ENCODE measurements at places on chromosomes 7 and 10.

- peak; percentile 51 for DNase-seq
Observed at GRCh38 chr10:97713826-97714400, 383 bp downstream of the MARVELD1 start.

DNA sequence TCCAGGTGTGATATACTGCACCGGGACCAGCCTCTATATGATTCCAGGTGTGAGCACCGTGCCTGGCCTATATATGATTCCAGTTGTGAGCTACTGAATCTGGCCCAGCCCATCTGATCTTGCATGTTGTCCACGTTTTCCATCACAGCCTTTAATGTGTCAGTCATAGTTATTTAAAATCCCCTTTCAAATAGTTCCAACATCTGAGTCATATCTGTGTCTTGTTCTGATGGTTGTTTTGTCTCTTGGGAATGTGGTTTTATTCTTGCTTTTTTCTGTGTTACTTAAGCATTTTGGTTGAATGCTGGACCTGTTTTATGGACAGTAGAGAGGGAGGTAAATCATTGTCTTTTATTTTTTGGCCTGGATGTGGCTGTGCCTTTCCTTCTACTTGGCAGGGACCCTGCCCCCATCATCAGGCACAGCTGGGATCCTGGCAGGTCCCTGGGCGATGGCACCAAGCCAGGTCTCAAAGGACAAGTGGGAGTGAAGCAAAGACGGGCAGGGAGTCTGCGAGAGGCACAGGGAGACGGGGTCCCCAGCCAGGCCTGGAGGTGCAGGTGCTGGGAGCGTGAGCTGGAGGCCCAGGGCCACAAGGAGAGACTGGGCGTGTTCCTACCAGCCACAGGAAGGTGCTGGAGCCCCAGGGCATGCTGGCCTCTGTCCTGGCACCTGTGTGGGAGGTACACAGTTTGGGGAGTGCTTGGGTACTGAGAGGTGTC is 94.7 kb downstream of the DYNC2I1 start:
- DNase-seq: no peak

- DNase-seq: no peak
Observed at GRCh38 chr10:61271127-61271780, 181.9 kb downstream of the TMEM26 start.

GRCh38 chr10:74924251-74924963 is 98.0 kb downstream of the KAT6B start:
- no peak for DNase-seq

DNA sequence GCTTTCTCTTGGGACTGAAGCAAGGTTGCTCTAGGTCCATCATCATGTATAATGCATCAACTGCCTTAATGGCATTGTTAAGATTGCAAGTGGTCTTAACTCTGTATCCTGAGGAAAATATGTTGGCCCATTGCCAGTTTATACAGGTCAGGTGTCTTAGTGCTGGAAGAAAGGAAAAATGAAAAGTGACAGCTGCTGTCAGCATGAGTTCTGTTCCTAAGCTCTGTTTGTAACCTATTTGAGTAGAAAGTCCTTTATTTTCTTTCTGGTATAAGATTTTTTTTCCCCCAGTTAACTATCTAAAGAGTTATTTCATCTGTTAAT is 127.2 kb downstream of the SRI start:
- DNase-seq: no peak

DNA sequence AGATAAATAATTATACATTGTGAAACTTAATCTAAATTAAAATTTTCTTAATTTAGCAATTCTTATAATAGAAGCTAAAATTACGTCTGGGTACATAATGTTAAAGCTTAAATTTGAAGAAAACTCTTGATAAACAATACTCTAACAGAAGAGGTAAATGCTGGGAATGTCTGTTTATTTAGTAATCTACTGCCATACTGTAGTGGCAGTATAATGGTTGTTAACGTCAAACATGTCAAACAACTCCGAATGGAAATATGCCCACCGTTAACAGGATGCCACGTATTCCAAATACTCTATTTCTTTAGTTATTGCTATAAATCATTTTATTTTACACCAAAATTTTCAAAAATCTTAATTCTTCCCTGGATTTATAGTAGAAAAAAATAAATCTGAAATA is 40.0 kb upstream of the PTPN12 start:
- DNase-seq: no peak

DNA sequence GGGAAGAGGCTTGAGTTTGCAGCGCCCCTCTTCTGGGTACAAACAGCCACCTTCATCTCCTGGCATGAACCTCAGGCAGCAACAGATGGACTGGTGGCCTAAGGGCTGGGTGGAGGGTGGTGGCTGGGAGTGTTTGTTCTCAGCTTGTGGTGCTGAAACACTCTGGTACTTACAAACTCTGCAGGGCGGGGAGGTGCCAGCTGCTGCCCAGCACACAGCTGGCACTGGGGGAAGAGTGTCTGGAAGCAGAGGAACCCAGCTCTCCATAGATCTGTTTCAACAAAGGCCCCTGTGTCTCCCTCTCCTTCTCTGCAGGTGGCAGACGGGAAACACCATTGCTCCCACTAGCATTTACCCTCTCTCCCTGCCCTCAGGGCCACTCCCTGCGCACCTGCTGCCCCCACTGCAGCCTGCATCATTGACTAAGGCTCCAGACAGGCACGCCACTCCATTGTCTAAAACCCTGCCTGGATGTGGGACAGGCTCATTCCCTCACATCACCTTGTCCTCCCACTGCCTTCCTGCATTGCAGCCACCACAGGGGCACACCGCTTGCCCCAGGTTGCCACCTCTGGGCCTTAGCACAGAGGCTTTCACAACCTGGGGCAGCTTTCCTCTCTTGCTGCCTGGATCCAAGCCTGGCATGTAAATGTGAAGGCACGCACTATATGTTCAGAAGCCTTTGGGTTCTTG is 6.5 kb downstream of the ARHGAP22 start:
- DNase-seq: peak; percentile 54

DNA sequence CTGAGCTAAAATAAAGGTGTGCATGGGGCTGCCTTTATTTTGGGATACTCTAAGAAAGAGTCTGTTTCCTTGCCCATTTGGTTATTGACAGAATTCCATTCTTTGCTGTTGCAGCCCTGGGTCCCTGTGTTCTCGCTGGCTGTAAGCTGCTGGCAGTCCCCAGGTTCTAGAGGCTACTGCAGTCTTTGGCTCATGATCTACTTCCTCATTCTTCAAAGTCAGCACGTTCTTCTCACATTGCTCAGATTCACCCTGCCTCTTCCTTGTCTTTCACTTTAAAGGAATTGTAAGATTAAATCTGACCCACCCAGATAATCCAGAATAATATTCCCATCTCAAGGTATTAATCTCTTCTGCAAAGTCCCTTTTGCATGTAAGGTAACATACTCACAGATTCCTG is 620.3 kb downstream of the CCSER2 start:
- no peak for DNase-seq

- DNase-seq: no peak
Observed at GRCh38 chr10:11533328-11533781, 78.1 kb downstream of the USP6NL start.

DNA sequence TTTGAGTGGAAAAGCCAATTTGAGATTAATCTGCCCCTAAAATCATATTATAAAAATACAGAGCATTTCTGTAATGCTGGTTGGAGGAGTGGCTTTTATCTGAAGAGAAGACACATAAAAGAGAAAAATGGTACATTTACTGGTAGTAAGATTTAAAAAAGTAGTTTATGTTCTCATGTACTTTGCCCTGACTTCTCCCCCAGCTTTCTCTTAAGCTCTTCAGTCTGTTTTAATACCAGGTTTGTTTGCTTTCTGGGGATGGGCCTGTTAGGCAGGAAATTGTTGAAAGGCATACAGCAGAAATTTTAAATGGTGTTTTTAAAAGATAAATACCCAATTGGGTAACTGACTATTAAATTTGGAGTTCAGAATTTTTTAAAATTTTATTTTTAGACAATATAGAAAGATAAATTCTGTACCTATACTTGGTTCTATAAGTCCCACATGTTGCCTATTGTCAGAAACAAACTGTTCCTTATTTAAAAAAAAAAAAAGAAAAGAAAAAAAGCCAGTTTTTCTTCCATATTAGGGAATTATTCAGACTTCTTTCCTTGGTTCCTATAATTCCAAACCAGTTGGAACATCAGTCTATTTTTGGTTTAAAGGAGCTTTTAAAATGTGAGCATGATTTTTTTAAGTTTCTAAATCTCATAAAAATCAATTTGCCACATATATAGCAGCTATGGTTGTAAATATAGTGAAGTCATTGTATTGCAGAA is 136.6 kb downstream of the ARID5B start:
- no peak for DNase-seq

- DNase-seq: no peak
Observed at GRCh38 chr7:156759143-156759542, 118.6 kb downstream of the RNF32 start.

DNA sequence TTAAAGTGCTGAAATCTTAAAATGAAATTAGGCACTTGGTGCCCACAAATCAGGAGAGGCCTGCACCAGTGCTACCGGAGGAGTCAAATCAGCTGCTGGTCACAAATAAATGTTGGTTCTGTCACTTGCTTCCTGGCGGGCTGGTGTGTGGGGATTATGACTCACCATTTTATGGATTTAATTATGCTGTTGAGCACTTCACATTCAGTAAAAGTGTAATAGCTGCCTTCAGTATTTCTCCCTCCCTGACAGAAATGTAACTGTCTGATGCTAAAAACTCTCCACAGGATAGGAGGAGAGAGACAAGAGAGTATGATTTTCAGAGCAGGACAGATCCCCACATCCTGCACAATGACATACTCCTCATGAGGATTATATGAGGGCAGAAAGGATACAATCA is 186.0 kb downstream of the JAZF1 start:
- no peak for DNase-seq

DNA sequence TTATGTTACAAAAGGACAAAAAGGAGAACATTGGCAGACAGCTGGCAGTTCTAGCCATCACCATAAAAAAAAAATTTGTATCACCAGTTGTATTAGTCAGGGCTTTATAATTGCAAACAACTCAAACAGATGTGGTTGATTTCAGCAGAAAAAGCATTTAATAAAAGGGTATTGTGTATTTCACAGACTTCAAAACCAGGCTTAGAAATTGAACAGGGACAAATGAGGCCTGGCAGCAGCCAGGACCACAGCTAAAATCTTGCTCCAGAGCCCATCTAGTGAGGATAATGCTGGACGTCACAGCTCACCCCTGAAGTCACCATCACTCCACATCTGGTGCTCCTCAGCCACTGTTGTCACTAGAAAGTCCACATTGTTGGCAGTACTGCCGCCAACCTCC is 52.9 kb upstream of the CALD1 start:
- DNase-seq: no peak

DNA sequence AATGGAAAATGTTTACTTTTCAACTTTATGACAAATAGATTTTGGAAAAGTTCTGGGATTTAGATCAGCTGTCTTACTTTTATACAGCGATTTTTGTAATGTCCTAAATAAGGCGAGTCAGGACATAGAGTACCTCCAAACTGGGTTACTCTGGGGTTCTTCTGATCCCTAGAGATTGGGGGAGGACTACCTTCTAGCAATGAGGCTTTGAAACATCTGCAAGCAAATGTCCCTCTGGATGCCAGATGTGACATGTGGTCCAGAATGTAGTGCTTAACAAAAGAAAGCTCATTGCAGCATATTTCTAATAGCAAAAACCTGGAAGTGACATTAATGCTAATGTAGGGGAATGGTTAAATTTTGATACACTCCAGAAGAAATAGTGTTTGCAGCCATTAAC is 36.1 kb downstream of the ABRAXAS2 start:
- no peak for DNase-seq

DNA sequence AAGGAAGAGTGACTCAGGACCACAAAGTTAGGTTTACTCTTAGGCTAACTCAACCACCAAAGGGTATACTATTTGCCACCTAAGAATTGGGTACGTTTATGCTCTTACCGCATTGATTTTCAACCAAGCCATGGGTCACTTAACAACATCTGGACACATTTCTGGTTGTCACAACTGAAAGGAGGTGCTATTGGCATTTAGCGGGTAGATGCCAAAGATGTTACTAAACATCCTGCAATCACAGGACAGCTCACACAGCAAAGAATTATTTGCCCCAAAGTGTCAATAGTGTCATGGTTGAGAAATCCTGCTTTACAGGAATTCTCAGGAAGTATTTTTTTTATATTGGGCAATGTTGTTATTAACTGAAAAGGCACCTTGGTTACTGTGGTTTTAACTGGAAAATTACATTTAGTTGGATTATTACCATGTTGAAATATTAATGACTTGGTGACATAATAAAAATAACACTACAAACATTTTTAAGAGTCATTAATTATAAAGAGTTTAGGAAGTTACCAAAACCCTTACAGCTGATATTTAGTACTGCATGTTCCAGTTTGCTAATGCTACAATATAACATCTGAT is 185.0 kb upstream of the TMEM196 start:
- no peak for DNase-seq

DNA sequence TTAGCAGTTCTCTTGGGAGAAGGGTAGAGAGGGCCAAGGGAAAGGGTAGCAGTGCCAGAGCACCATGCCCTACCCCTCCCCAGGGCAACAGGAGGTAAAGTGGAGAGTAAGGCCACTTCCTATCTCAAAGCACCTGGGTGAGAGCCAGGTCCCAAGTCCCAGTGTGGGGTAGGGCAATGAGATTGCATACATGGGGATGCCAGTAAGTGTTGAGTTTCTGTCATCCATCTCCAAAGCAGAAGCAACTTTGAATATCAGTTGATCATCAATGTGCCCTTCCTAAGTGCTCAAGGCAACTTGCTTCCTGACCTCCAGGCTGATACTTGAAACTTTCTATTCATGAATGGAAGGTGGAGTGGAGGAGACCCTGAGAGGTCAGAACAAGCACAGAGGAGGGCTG is 2.2 kb upstream of the CAMK2G start:
- DNase-seq: no peak

DNA sequence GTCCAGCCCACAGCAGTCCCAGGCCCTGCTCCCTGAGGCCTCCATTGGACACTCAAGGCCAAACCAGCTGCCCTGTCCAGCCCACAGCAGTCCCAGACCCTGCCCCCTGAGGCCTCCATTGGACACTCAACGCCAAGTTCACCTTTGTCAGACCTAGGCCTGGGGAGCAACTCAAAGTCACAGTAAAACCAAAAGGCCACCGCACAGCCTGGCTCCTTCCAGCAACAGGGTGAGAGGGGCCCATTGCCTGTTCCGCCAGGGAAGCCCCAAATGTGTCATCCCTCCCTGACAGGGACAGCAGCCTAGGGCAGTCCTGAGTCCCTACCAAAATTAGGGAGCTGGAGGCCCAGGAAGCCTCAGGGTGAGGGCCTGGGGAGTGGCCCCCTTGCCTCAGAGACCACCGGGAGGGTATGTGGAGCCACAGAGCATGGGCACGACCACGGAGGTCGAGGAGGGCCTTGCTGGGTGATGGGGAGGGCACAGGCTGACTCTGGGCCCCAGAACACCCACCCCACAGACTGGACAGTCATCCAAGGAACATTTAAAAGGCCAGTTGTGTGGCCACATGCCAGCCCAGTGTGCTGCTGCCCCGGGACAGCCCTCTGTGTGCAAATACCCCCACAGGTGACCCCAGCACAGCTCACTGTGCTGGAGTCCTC is 66.5 kb upstream of the PPP2R2D start:
- no peak for DNase-seq

- DNase-seq: no peak
Observed at GRCh38 chr7:102189756-102190155, 96.9 kb upstream of the SH2B2 start.
